ENCODE measurements at places on chromosomes 6 and 20. TPM values are rescaled to one million over a fixed set of nuclear protein-coding genes. Genes with fewer than 3 reads are reported as not detected.

Gene TREM2
- not detected for polyA plus RNA-seq

Gene OR2H1
- polyA plus RNA-seq: not detected

Gene BPIFB2
- polyA plus RNA-seq: not detected

Gene MAFB
- polyA plus RNA-seq: 2.5 TPM

Gene KCNK17
- polyA plus RNA-seq: 1.2 TPM

Gene SYNDIG1
- 2.8 TPM for polyA plus RNA-seq

Gene SAPCD1
- 5.0 TPM for polyA plus RNA-seq

Gene HAO1
- not detected for polyA plus RNA-seq

Gene PSORS1C2
- polyA plus RNA-seq: 1.3 TPM

Gene SLC17A4
- polyA plus RNA-seq: not detected

Gene BTN3A1
- 2.4 TPM for polyA plus RNA-seq

Gene TREML2
- not detected for polyA plus RNA-seq

Gene FABP7
- polyA plus RNA-seq: 14.5 TPM

Gene OR5V1
- not detected for polyA plus RNA-seq

Gene PEX3
- polyA plus RNA-seq: 22.7 TPM

Gene BPI
- not detected for polyA plus RNA-seq

Gene PHACTR3
- 0.96 TPM for polyA plus RNA-seq

Gene TFAP2A
- polyA plus RNA-seq: 0.21 TPM

Gene GRM1
- polyA plus RNA-seq: 0.49 TPM

Gene RAB44
- not detected for polyA plus RNA-seq

Gene MAP3K5
- 0.76 TPM for polyA plus RNA-seq

Gene CST5
- polyA plus RNA-seq: not detected

Gene GPR6
- polyA plus RNA-seq: not detected

Gene SMOC2
- polyA plus RNA-seq: 3.5 TPM

Gene ID1
- 224 TPM for polyA plus RNA-seq

Gene TMEM74B
- 1.5 TPM for polyA plus RNA-seq

Gene BAG2
- polyA plus RNA-seq: 9.0 TPM

Gene SLC44A4
- polyA plus RNA-seq: 1.1 TPM

Gene ABHD16B
- polyA plus RNA-seq: not detected

Gene CCM2L
- polyA plus RNA-seq: 6.4 TPM

Gene EPPIN
- 0.78 TPM for polyA plus RNA-seq

Gene SRMS
- not detected for polyA plus RNA-seq

Gene METTL24
- not detected for polyA plus RNA-seq

Gene DEF6
- polyA plus RNA-seq: 5.1 TPM

Gene PROKR2
- polyA plus RNA-seq: 1.8 TPM

Gene TRAPPC3L
- not detected for polyA plus RNA-seq

Gene TMEM200A
- 7.1 TPM for polyA plus RNA-seq

Gene CST7
- polyA plus RNA-seq: not detected

Gene RPN2
- 244 TPM for polyA plus RNA-seq

Measured in GM23338 (cell line).